ENCODE measurements at places on chromosomes 12 and 14.
A peak's percentile ranks its signal among the peaks of the same experiment; 100 is the strongest.

- DNase-seq = peak; percentile 14
Observed at GRCh38 chr12:117360551-117361346, 677 bp downstream of the NOS1 start.

DNA sequence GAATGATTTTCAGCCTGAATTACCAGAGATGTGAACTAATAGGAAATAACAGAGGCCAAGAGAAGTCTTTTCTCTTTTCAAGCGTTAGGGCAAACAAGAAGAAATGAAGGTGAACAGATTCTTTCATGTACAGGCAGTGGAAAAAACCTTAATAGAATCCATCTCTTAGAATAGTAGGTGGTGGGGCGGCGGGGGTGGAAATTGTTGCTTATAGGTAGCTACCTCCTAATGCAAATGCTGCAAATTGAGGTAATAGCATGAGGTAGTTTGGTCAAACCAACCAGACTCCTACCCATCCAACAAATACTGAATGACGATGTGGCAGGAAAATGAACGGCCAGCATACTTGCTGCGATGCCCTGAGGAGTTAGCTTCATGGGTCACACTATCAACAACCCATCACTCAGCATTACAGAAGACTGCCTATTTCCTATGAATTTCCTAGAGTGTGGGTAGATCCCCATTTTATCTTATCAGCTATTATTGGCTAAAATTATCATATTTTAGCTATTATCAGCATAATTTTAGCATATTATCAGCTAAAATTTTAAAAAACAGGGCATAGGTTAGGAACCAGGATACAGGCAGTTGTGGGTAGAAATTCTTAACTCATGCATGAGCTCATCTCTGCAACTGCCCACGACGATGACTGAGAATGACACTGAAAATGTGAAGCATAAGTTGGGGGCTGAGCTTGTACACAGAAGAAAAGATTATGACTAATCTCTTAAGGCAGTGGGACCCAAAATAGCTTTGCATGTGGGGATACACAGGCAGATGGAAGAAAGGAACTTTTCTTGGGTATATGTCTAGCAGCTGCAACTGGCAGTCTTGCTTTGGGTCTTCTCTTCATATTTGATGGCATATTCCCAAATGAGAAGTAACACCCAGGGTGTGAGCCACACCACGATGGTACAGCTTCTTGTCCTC, 68.7 kb downstream of the NIN start:
- no peak for DNase-seq

DNA sequence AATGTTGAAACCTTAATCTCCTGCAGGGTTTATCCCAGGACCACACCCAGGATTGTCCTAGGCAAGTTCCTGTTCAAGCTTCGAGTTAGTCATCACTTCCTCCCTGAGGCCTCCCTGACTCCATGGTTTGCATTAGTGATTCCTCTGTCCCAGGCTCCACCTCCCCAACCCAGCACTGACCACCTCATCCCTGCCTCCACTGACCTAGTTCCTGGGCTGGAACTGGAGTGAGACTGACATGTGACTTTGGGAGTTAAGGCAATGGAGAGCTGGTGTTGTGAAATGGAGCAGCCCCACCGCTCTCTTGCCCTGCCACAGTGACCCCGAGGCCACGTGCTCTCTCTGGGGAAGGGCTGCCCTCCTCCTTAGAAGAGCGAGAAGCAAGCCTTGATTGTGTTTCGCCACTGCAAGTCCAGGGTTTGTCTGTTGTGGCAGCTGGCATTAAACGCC, 15.8 kb upstream of the DTX1 start:
- no peak for DNase-seq

GRCh38 chr12:110458756-110459155, 8.6 kb upstream of the ARPC3 start:
- DNase-seq = no peak

DNA sequence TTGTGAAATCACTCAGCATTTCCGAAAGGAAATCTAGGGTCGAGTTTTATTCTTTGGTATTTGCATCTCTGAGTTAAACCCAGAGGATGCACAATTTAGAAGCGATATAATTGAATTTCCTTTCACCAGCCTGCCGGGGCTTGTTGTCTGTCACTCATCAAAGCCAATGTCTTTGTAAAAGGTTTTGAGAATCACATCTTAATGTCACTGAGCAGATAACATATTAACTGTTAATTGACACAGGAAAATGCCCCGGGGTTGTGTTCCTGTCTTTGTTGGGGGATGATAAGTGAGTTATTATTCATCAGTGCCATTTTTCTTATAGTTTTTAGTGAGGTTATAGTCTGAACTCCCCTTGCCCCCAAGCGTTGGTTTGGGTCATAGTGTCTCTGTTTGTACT, 73.4 kb downstream of the DUSP6 start:
- no peak for DNase-seq

GRCh38 chr14:61290701-61291100, 9.6 kb upstream of the TMEM30B start:
- no peak for DNase-seq

GRCh38 chr12:18145924-18146323, 55.9 kb upstream of the RERGL start:
- no peak for DNase-seq

DNA sequence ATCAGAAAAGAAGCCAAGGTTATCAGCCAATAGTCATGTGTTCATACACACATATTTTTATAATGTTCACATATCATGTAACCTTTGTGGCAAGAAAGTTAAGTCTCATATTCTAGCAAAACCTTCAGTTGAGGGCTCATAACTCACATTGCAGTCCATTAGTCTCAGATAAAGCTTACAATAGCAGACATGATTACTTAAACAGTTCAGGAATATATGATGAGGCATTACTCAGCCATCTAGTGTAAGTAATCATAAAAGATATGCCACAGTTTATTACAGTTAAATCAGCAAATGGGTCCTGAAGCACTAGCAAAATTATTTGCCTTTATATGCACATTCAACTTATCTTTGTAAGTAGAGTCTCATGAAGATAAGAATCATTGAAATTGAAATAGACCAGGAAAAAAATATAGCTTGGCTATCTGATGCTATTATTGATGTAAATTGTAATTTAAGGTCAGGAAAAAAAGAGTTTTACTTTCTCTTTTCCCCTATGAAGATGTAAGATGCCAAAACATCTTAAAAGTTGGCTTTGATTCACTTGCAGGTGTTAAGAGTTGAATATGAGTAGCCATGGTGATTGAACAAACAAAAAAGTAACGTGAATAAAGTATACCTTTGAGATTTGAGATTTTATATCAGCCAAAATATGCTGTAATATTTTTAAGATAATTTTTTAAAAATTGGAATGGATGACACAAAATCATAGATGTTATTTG, 537.0 kb downstream of the SLC6A15 start:
- no peak for DNase-seq

- DNase-seq = no peak
Observed at GRCh38 chr12:62335796-62336195, 75.6 kb downstream of the USP15 start.

DNA sequence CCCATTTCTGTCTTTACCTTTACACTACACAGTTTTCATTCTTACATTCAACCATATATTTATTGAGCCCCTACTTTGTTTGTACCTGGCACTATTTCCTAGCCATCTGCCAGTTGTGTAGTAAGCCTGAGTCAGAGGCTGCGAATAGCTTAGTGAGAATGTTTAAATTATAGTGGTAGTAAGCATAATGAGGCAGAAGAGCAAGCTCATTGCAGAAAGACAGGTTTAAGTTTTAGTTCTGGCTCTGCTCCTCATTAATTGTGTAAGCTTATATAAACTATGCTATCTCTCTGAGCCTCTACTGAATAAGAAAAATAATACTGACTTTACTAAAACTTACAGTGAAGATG, 123.5 kb downstream of the NAV3 start:
- no peak for DNase-seq

DNA sequence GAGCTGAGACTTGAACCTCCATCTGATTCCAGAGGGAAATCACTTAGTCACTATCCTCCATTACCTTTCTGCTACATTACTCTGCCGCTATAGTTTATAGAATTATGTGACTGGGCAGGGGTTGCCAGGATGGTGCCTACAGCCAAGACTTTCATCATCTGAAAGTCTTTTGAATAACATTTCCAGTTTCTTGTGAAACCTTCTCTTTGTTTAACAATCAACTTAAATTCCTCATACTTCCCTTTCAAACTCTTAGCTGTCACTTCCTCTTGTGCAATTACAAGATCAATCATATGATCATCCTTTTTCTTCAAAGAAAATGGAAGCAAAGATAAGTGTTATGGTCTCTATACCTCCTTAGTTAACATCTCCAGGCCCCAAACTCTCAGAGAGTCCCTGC, 25.4 kb upstream of the PELI2 start:
- no peak for DNase-seq

GRCh38 chr12:69931569-69931968, 106.5 kb downstream of the MYRFL start:
- no peak for DNase-seq

GRCh38 chr14:60628892-60629291, 20.4 kb downstream of the SIX1 start:
- DNase-seq = no peak

GRCh38 chr14:24849471-24849870, 200.5 kb downstream of the STXBP6 start:
- no peak for DNase-seq

Data from NCI-H510A treated with DMSO at 0.1 percent for 48 hours (cell line).